ENCODE measurements at places on chromosomes 13 and 19. TPM values are rescaled to one million over a fixed set of nuclear protein-coding genes. Genes with fewer than 3 reads are reported as not detected.

DNA sequence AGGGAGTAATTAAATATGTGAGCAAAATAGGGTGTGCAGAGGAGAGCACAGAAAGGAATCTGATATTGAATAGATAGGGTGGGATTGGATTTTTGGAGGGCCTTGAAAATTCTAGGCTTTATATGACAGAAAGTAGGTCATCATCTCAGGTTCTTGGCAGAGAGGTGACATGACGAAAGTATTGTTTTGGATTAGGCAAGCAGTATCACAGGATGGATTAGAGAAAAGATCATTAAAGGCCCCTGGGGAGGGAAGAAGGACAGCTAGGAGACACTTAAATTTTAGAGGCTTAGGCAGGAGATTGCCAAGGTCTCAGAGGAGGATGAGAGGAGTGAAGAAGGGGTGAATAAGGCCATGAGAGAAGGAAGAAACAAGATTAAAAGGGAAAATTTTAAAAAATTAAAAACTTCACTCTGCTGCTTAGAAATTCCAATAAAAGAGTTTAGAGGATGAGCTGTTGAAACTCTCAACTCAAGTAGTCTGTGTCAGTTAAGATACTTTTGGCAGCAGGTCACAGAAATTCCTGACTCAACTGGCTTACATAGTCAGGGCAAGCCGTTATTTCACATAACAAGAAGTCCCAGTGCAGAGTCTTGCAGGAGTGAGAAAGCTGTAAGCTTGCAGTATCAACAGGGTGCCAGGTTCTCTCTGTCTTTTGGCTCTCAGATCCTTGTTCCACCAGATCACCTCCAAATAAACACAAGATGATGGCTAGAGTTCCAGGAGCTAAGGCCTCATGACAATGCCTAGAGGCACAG, 8.8 kb downstream of the GPC6 start:
- DNase-seq = no peak

- DNase-seq = no peak
Measured at GRCh38 chr13:56271686-56272085, 869.0 kb upstream of the PRR20A start.

Gene MYO16
- total RNA-seq = 0.19 TPM

- DNase-seq = no peak
Measured at GRCh38 chr13:102401265-102401664, 583 bp downstream of the FGF14 start.

GRCh38 chr19:45554481-45554880, 30.1 kb downstream of the OPA3 start:
- no peak for DNase-seq

GRCh38 chr19:33497778-33498175, 23.8 kb downstream of the PEPD start:
- no peak for DNase-seq

- DNase-seq = no peak
Measured at GRCh38 chr13:29193083-29193482, 372.9 kb downstream of the MTUS2 start.

All from SK-MEL-5 (cell line).